ENCODE measurements at places on chromosomes 5 and 9.

- DNase-seq = no peak
These were observed 241.4 kb downstream of the ARHGAP26 start for GRCh38 chr5:143011585-143011984.

GRCh38 chr5:133113331-133114061 lies 61.7 kb downstream of the HSPA4 start:
- no peak for DNase-seq

DNA sequence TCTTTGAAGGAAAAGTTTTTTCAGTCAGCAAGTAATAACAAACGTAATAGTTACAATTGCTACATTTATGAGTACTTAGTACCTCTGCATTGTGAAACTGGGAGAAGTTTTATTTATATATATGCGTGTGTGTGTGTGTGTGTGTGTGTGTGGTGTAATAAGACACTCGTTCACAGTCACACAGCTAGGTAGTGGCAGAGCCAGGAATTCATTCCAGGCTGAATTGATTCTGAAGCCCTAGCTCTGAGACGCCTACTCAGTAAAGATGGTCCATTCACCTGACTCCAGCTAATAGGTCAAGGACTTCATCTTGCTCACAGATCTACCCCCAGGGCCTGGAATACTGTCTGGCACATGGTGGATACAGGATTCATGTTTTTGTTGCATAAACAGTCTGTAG lies 13.6 kb upstream of the CAST start:
- DNase-seq = no peak

DNA sequence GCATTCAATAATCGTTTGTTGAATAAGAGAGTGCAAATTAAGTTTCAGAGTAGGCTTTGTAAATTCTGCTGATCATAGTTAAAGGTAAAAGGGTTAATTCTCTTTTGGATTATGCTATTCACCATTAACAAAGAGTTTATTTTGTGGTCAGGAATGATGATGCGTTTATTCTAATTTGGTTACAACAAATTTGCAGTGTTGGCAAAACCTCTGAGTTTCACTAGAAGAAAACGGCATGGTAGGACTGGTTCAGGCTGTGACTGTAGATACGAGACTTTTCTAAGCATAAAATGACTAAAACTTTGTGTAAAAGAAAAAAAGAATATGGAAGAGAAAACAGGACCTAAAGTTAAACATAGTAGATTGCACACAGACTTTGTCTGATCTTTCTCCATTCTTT lies 234.7 kb downstream of the TLR4 start:
- DNase-seq = no peak

DNA sequence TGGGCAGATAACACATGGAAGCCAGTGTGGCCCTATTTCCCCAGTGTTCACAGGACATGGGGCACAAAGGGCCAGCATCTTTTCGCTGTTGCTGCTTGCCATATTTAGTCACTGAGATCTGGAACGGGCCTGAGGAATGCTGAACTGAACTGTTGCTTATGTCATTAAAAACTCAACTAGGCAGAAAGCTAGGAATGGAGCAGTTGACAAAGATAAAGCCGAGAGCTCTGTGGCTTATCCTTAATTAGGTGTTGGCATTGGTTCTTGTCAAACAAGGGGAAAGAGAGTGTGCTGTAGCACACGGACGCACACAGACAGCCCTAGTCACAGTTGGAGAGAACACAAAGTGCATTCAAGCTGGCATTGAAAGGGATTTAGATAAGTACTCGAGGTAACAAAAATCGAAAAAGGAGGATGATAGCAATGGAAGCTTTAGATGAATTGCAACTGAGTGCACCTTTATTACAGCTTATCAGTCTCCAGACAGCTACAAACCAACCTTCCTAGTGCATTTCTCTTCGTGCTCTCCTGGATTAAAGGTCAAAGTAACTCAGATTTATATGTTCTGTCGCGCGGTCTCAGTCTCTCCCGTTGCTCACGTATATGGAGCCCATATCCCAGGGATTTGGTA lies 450.2 kb upstream of the ZNF608 start:
- no peak for DNase-seq

DNA sequence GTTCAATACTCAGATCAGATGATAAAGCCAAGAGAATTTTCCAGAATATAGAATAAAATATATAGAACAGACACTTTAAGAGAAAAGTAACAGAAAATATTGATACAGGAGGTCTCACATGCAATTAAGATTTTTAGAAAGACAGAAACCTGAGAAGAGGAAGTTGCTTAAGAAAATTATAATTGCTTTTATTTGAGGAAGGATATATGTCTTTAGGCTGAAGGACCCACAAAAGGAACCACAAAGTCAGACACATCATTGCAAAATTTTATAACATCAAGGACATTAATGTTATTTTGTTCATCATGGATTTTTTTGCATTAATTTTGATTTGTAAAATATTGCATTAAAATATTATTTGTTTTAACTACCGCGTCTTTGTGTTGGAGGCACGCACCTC lies 141.5 kb downstream of the FSTL4 start:
- DNase-seq = no peak

DNA sequence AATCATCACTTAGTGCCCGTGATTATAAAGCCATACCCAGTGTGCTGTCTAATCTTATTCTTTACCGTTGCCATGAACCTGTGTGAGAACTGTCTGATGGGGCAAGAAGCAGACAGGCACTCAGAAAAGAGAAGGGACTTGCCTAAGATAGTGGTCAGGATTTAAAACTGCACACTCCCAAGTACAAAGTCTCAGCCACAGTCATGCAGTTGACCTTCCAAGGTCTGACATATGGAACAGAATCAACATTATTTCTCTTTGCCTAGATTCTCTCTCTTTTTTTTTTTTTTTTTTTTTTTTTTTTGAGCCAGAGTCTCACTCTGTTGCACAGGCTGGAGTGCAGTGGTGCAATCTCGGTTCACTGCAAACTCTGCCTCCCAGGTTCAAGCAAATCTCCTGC lies 1.9 kb upstream of the PPP2CA start:
- DNase-seq = no peak
